CD8-positive, alpha-beta memory T cell (primary cell): ENCODE measurements at places on chromosomes 3 and 15. TPM values are rescaled to one million over a fixed set of nuclear protein-coding genes. Genes with fewer than 3 reads are reported as not detected.

- H3K27ac ChIP-seq = no peak overlapping the region
- DNase-seq = no peak
- H3K36me3 ChIP-seq = no peaks in the 10 kb centered on the region
- peaks cover 76% of the 10 kb centered on the region for H3K4me1 ChIP-seq
- peak overlapping the region; percentile 44 for H3K4me3 ChIP-seq
Measured at GRCh38 chr3:56796202-56796601, 5.5 kb downstream of the ARHGEF3 start.

The CP gene
- not detected for total RNA-seq

The ATP13A4 gene
- total RNA-seq = 1.3 TPM

GRCh38 chr3:186991470-186991869, 61.1 kb downstream of the ST6GAL1 start:
- no peaks in the 10 kb centered on the region for H3K4me1 ChIP-seq
- DNase-seq = no peak
- no peaks in the 10 kb centered on the region for H3K27me3 ChIP-seq
- H3K27ac ChIP-seq = no peak overlapping the region

- no peak for DNase-seq
- H3K27me3 ChIP-seq = no peaks in the 10 kb centered on the region
- H3K36me3 ChIP-seq = peaks cover 3% of the 10 kb centered on the region
- no peak overlapping the region for H3K27ac ChIP-seq
- H3K4me1 ChIP-seq = peaks cover 4% of the 10 kb centered on the region
Measured at GRCh38 chr3:32778389-32778788, 39.4 kb upstream of the TRIM71 start.

The RBP2 gene
- total RNA-seq = not detected

- H3K4me1 ChIP-seq = peaks cover 21% of the 10 kb centered on the region
- no peak overlapping the region for H3K4me3 ChIP-seq
- no peaks in the 10 kb centered on the region for H3K36me3 ChIP-seq
- DNase-seq = no peak
- no peak overlapping the region for H3K27ac ChIP-seq
Measured at GRCh38 chr3:112078125-112079083, 7.8 kb upstream of the C3orf52 start.

GRCh38 chr3:9638155-9638554, 11.2 kb upstream of the MTMR14 start:
- no peaks in the 10 kb centered on the region for H3K4me1 ChIP-seq
- no peak overlapping the region for H3K4me3 ChIP-seq
- no peak for DNase-seq
- H3K27ac ChIP-seq = no peak overlapping the region
- H3K36me3 ChIP-seq = no peaks in the 10 kb centered on the region
- no peaks in the 10 kb centered on the region for H3K27me3 ChIP-seq

DNA sequence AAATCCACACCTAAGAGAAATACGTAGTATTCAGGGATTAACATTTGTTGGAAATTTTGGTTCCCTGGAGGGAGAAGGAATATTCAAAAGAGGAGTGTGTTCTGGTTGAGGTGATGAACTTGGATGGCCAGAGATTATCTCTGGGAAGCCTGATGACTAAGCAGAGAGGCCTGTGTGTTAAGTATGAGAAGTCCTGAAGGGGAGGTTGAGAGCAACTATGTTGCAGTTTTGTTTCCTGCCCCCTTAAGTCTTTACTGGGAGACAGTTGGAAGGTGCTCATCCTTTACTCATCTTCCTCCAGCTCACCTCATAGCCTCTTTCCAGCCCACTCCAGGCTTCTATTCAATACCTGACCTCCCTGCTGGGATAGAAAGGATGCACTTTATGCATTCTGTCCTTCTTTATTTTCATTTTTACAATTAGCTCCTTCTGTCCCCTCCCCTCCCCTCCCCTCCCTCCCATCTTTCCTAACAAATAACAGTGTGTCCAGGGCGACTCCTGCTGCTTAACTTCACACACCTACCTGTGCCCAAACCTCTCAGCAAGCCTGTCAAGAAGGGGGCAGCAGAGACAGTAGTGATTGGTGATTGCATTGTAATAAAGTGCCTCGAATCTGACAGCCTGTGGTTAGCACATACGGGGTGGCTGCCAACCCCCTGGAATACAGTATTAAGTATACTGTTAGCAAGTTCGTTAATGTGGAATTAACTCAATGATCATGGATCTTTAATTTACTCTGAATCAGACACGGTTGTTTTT, 11.9 kb downstream of the RAP2B start:
- H3K27ac ChIP-seq = no peak overlapping the region
- no peaks in the 10 kb centered on the region for H3K4me1 ChIP-seq
- no peak for DNase-seq
- no peak overlapping the region for H3K4me3 ChIP-seq

The SNTN gene
- total RNA-seq = not detected

- peak; percentile 70 for DNase-seq
- H3K36me3 ChIP-seq = no peaks in the 10 kb centered on the region
- peak within 1 kb of the TSS; percentile 91 for H3K4me3 ChIP-seq
- H3K27me3 ChIP-seq = no peaks in the 10 kb centered on the region
Measured at GRCh38 chr15:50765195-50765967, at the start of gene SPPL2A. Gene SPPL2A (minus strand): TSS chr15:50765706. CDS start chr15:50765533, 173 bp downstream.

The ITPR1 gene
- total RNA-seq = 82.6 TPM

GRCh38 chr3:39251576-39251975, 28.3 kb downstream of the CX3CR1 start:
- H3K27me3 ChIP-seq = no peaks in the 10 kb centered on the region
- H3K27ac ChIP-seq = no peak overlapping the region
- peaks cover 21% of the 10 kb centered on the region for H3K4me1 ChIP-seq
- no peak for DNase-seq
- H3K4me3 ChIP-seq = no peak overlapping the region

GRCh38 chr15:80849308-80849707, 70.1 kb downstream of the CEMIP start:
- DNase-seq = no peak
- peaks cover 4% of the 10 kb centered on the region for H3K27me3 ChIP-seq
- H3K4me1 ChIP-seq = no peaks in the 10 kb centered on the region
- no peaks in the 10 kb centered on the region for H3K36me3 ChIP-seq

DNA sequence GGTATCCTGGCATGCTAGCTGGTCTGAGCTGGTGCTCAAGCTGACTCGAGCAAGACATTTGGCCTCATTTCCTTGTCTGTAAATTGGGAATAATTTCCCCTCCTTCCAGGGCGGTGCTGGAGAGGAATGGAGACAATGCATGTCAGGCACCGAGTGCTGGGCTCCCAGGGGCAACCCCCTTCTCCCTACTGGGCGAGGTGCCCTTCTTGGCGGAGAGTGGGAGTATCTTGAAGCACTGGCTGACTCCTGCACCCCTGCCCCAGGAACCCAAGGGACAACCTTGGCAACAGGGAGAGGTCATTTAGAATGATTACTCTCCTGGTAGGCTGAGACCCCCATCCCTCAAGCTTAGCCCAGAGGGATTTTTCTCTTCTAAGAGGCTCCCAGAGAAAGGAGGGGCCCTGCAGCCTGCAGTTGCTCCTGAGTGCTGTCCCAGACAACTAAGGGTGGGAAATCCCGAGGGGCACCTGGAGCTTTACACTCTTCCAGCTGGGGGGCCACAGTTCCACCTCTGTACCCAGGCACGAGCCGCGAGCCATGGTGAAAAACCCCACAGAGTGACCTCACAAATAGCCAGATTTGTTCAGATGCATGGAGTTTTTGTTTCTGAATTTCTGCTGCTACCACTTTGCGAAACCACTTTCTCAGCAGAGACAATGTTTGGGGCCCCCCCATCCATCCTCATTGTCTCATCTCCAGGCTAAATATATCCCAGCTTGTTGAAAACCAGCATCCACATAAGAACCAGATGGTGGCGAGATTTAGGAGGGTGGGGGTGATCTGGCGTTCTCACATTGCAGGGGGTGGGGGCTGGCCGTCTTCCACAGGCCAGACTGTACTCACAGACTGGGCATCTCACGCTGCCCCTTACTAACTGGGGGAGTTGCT, 44.8 kb downstream of the ABTB1 start:
- no peaks in the 10 kb centered on the region for H3K4me1 ChIP-seq
- H3K27me3 ChIP-seq = no peaks in the 10 kb centered on the region
- H3K27ac ChIP-seq = no peak overlapping the region
- no peaks in the 10 kb centered on the region for H3K36me3 ChIP-seq

The PARP14 gene
- total RNA-seq = 44.8 TPM

GRCh38 chr3:87553058-87553457, 276.7 kb upstream of the POU1F1 start:
- H3K27me3 ChIP-seq = no peaks in the 10 kb centered on the region
- H3K4me3 ChIP-seq = no peak overlapping the region
- H3K36me3 ChIP-seq = no peaks in the 10 kb centered on the region
- no peak for DNase-seq
- H3K27ac ChIP-seq = no peak overlapping the region

- no peak overlapping the region for H3K27ac ChIP-seq
- no peaks in the 10 kb centered on the region for H3K4me1 ChIP-seq
- DNase-seq = no peak
- H3K36me3 ChIP-seq = no peaks in the 10 kb centered on the region
Measured at GRCh38 chr3:37701734-37702433, 159.8 kb upstream of the CTDSPL start.

The DNAJA4 gene
- 32.6 TPM for total RNA-seq

The FAM81A gene
- 0.97 TPM for total RNA-seq

GRCh38 chr3:178086144-178086825, 450.0 kb upstream of the KCNMB2 start:
- no peak overlapping the region for H3K27ac ChIP-seq
- H3K4me1 ChIP-seq = peaks cover 31% of the 10 kb centered on the region
- DNase-seq = no peak

DNA sequence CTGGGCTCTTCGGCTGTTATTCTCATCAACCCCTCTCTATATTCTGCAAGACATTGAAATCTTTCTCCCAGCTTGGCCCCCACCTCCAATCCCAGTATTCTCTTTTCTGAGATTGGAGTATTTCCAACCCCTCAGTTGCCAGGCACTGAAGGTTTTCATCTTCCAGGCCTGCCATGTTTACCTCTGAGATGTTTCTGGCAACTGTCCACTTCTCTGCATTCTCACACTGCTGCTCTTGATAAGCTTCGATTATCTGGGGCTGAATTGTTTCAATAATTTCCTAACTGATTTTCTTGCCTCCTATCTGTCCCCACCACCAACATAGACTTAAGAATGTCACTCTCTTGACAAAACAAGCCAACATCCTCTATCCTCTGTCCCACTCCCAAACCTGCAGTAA, 1.4 kb upstream of the GPR156 start:
- H3K4me3 ChIP-seq = no peak overlapping the region
- DNase-seq = no peak
- no peak overlapping the region for H3K27ac ChIP-seq
- no peaks in the 10 kb centered on the region for H3K36me3 ChIP-seq

GRCh38 chr3:127748754-127749327, 73.5 kb downstream of the MGLL start:
- H3K4me1 ChIP-seq = no peaks in the 10 kb centered on the region
- H3K27me3 ChIP-seq = peaks cover 3% of the 10 kb centered on the region
- DNase-seq = no peak
- H3K36me3 ChIP-seq = no peaks in the 10 kb centered on the region
- H3K4me3 ChIP-seq = no peak overlapping the region

DNA sequence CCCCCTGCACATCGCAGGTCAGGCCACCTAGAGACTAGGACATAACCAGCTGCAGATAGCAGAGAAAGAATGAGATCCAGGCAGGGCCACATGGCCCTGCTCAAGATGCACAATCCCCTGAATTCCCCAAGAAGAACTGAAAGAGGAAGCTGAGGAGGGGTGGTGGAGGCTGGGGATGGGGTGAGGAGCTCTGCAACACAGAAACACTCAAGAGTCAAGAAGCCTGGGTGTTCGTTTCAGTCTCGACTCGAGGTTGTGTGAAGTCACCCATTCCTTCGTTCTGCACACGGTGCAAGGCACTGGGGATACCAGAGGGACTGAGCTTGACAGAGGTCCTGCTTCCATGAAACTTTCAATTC, 62.0 kb downstream of the TLE3 start:
- no peaks in the 10 kb centered on the region for H3K27me3 ChIP-seq
- no peak overlapping the region for H3K4me3 ChIP-seq
- no peak for DNase-seq
- H3K4me1 ChIP-seq = no peaks in the 10 kb centered on the region
- no peaks in the 10 kb centered on the region for H3K36me3 ChIP-seq

The GPR176 gene
- not detected for total RNA-seq

The STRIT1 gene
- not detected for total RNA-seq

- H3K4me3 ChIP-seq = no peak overlapping the region
- peaks cover 91% of the 10 kb centered on the region for H3K4me1 ChIP-seq
- H3K27me3 ChIP-seq = no peaks in the 10 kb centered on the region
- DNase-seq = no peak
- no peaks in the 10 kb centered on the region for H3K36me3 ChIP-seq
- no peak overlapping the region for H3K27ac ChIP-seq
Measured at GRCh38 chr15:67087507-67088172, 22.2 kb downstream of the SMAD3 start.

DNA sequence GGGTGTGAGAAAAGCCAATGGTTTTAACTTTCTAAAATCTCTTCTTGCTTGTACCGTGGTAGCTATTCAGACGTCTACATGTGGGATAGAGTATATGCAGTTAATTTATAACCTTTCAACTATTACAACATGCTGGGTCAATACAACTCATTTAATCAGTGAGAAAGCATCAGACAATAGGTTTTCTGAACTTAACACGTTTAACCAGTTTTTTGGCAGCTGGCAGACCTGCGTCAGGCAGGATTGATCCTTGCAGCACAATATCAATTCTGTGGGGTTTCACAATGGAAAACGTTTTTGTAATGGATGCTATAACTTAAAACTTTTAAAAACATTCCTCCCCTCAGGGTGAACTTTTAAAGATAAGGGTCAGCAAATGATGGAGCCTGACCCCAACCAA, 6.5 kb downstream of the GNB5 start:
- no peak for DNase-seq
- H3K4me1 ChIP-seq = peaks cover 8% of the 10 kb centered on the region
- H3K4me3 ChIP-seq = no peak overlapping the region
- no peaks in the 10 kb centered on the region for H3K27me3 ChIP-seq

DNA sequence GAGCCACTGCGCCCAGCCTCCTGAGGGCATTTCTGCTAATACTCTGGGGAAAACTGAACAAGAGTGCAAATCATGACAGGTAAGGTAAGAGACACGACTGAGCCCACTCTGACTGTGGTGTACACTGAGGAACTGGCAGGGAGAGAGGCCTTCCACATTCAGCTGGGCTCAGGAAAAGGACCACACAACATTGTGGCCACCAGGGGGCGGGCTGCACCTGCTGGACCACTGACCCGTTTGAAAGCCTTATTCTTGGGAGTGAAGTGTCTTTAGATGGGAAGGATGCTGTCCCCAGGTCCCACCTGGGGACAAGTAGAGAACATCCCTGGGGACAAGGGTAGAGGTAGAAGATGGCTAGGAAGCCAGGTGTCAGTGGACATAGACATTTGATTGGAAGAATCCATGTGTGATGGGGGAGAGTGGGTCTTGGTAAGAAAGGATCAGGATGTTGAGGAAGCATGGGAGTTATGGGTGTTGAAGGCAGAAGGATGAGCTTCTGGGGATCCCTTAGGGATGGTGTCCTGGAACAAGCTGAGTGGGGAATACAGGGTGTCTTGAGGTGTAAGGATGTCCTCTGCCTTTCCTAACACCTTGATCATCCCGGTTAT, 6.2 kb upstream of the CTDSPL start:
- peak; percentile 47 for DNase-seq
- no peaks in the 10 kb centered on the region for H3K27me3 ChIP-seq
- H3K36me3 ChIP-seq = no peaks in the 10 kb centered on the region
- no peak overlapping the region for H3K27ac ChIP-seq
- H3K4me3 ChIP-seq = no peak overlapping the region
- H3K4me1 ChIP-seq = peaks cover 7% of the 10 kb centered on the region

The TOPBP1 gene
- 72.0 TPM for total RNA-seq

GRCh38 chr3:168442502-168442901, 346.8 kb upstream of the GOLIM4 start:
- no peak for DNase-seq
- no peaks in the 10 kb centered on the region for H3K27me3 ChIP-seq
- H3K27ac ChIP-seq = no peak overlapping the region
- no peaks in the 10 kb centered on the region for H3K36me3 ChIP-seq
- no peaks in the 10 kb centered on the region for H3K4me1 ChIP-seq

The TPRA1 gene
- total RNA-seq = 48.9 TPM
